ENCODE measurements at places on chromosomes 4 and X. TPM values are rescaled to one million over a fixed set of nuclear protein-coding genes. Genes with fewer than 3 reads are reported as not detected.

ADAM29 gene
- total RNA-seq: not detected

GLRA3 gene
- total RNA-seq: not detected

C1QTNF7 gene
- 0.65 TPM for total RNA-seq

FAM9C gene
- total RNA-seq: not detected

PDGFRA gene
- 0.76 TPM for total RNA-seq

SPP1 gene
- total RNA-seq: not detected

MGAT4D gene
- total RNA-seq: not detected

HSFX1 gene
- total RNA-seq: 0.43 TPM

SOD3 gene
- total RNA-seq: 2.4 TPM

HMGB2 gene
- 23.6 TPM for total RNA-seq

NEIL3 gene
- 4.3 TPM for total RNA-seq

IL3RA gene
- total RNA-seq: not detected

MAGEA4 gene
- not detected for total RNA-seq

AMTN gene
- not detected for total RNA-seq

WNK3 gene
- 4.7 TPM for total RNA-seq

CDX4 gene
- not detected for total RNA-seq

EOLA2 gene
- total RNA-seq: 18.8 TPM

Measured in placental epithelial cell (primary cell).